ENCODE measurements at places on chromosomes 2 and 18.

- no peak for DNase-seq
Measured at GRCh38 chr2:156333951-156334495, 1.5 kb upstream of the NR4A2 start.

DNA sequence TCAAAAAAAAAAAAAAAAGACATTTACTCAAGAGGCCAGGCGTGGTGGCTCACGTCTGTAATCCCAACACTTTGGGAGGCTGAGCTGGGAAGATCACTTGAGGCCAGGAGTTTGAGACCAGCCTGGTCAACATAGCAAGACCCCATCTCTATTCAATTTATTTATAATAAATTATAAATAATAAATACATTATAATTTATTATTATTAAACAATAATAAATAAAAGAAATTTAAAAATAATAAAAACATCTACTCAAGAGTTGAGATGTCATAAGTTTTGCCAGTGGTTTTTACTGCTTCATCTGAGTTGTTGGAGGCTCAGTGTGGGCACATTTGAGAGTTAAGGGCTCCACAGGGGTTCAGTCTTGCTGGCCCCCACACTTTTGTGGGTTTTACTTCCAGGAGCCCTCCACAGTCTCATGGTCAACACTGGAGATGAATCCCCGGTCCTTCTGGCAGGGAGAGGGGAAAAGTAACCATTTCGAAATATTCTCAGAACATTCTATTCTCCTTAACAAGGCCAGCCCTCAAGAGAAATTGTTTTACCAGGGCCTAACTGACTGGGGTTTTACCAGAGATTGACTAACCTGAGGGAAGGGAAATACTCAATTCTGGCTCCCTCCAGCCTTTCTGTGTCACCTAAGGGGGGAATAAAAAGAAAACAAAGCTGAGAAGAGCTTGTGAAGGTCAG lies 51.6 kb upstream of the NCOA1 start:
- DNase-seq, result no peak

GRCh38 chr2:176997074-176997791 lies 215.4 kb upstream of the HNRNPA3 start:
- DNase-seq, result no peak

GRCh38 chr2:201715459-201715858 lies 17.0 kb upstream of the MPP4 start:
- no peak for DNase-seq

DNA sequence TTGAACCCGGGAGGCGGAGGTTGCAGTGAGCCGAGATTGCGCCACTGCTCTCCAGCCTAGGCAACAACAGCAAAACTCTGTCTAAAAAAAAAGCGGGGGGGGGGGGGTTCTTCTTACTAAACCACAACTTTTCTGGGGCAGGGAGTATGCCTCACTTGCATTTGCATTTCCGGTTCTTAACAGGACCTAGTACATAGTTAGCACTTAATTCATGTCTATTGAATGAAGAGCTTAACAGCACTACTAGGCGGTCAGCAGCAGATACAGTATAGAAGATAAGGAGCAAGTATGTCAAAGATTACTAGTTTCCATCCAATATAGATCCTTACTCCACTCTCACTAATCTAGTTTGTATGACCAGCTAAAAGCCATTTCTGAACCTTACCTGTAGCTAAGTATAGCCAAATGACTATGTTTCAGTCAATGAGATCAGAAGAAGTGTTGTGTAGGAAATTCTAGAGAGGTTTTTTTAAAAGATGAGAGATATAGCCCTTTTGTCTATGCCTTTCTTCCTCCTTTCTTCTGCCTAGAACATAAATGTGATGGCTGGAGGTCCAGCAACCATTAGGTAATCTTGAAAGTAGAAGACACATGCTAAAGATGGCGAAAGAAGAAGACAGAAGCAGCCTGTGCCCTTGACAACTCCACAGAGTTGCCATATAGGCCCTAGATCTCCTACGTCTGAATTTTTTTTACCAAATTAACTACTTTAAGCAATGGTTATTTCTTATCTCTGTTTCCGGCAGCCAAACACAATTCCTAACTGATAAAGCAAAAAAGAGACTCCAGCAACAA lies 11.3 kb downstream of the HYCC2 start:
- DNase-seq, result no peak

DNA sequence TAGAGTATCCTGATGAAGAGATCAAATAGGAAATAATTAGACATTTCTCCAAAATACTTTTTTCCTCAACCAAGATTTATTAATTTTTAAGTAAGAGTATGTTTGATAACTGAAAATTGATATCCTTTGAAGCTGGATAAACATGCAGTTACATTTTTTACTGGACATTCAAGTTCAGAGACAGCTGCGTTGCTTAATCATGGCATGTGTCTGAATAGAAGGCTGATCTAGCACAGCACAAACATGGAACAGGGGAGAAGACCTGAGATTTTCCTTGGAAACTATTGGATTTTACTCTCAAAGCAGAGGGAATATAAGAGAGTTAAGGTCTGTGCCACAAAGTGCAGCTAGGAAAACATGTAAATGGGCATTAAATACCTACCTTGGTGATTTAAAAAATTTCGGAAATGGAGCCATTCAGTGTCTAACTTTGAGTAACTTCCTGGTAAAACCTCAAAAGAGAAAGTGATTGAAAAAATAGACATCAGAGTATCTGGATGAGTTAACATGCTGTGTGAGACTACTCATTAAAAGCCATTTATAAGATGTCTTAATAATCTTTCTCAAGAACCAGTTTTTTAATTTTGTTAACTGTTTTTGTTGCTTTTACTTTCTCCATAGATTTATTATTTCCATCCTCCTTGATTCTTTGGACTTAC lies 31.8 kb downstream of the CRIM1 start:
- no peak for DNase-seq

DNA sequence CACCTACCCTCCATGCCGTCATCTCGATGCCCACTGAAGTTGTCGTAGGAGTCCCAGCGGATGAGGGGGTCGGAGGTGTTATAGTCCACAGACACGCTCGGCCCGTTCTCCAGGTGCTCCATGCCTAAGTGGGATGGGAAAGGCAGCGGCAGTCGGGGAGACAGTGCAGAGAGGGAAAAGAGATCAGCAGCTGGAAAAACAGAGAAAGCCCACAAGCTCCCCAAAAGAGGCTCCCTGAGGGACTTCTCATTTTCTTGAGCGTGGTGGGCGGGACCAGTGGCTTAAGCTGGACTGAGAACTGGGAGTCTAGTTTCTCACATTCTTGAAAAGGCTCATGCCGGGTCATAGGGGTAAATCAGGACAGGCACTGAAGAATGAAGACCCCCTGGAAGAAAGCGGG lies 121.9 kb downstream of the TNS1 start:
- no peak for DNase-seq
